A549 treated with AZD2906 at 1 μM for 4 hours (cell line): ENCODE measurements at places on chromosomes 3 and 15. TPM values are rescaled to one million over a fixed set of nuclear protein-coding genes. Genes with fewer than 3 reads are reported as not detected.

CIB2 gene
- total RNA-seq, result 24.4 to 28.2 TPM (median 28.0 TPM) in 5 replicates

OR5AC2 gene
- not detected in 5 replicates for total RNA-seq

GOLGA8S gene
- total RNA-seq, result 0.11 to 0.17 TPM (median 0.14 TPM) in 5 replicates

TMPRSS7 gene
- 0.06 to 0.18 TPM (median 0.09 TPM) in 5 replicates for total RNA-seq

BNC1 gene
- 0.63 to 0.85 TPM (median 0.65 TPM) in 5 replicates for total RNA-seq

MYL3 gene
- total RNA-seq, result 0.07 to 0.12 TPM (median 0.10 TPM) in 3 of 5 replicates, not detected in the others

RNF7 gene
- total RNA-seq, result 118 to 141 TPM (median 129 TPM) in 5 replicates

C3orf85 gene
- not detected in 5 replicates for total RNA-seq

FBLN2 gene
- total RNA-seq, result 1.7 to 3.0 TPM (median 2.4 TPM) in 5 replicates

CEMIP gene
- total RNA-seq, result 0.78 to 1.2 TPM (median 1.0 TPM) in 5 replicates

DGKG gene
- 6.5 to 12.3 TPM (median 7.0 TPM) in 5 replicates for total RNA-seq

NOP10 gene
- total RNA-seq, result 504 to 564 TPM (median 541 TPM) in 5 replicates

CLEC3B gene
- 0.14 to 0.19 TPM in 2 of 5 replicates, not detected in the others for total RNA-seq

ARPP21 gene
- total RNA-seq, result 0.06 to 0.27 TPM (median 0.13 TPM) in 5 replicates
